ENCODE measurements at places on chromosomes 2 and 18.

GRCh38 chr2:227214622-227215041 is 50.2 kb downstream of the COL4A3 start:
- no peak for DNase-seq

DNA sequence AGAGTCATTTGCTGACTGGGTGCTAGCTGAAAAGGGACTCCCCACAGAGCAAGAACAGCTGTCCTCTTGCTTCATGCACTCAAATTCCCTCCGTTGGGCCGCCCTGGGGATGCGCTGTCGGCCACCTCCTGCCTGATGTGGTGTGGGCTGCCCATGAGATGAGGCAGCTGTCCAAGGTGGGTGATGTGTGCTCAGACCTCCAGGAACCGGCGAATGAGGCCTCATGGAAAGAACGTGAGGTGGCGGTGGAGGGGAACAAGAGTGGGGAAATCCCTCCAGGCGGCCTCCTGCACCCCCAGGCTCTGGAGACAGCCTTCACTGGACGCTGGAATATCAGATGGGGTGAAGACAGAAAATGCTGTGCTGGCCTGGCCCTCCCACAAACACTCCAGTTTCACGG is 79.8 kb downstream of the LONRF2 start:
- no peak for DNase-seq

DNA sequence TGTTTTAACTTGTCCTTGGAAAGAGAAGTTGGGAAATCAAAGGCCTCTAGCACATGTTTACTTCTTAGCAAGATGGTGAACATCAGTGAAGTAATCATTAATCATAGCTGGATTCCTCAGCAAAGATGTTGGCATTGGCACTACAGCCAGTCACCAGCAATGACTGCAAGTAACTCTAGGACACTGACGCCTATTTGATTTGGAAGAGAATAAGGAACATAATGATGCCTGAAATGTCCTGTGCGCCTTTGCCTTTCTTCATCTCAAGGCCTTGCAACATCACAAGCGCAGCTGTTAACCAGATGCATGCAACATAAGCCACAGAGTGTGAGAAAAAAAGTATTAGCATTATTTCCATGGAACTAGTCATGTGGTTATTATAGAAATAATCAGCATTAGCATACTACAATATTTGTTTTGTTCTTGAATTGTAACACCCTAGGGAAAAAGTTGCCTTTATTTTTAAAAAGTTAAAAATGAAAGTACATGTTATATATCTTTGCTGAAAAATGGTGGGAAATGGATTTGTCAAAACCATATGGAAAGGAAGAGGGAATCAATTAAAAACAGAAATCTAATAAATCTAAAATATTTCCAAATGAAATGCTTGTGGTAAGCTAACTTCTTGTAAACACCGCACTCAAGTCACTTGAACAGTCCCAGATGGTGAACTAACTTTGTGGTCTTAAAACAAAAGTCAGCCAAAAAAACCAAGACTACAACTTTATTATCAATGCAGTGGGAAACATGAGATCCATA is 55.6 kb downstream of the THADA start:
- no peak for DNase-seq

DNA sequence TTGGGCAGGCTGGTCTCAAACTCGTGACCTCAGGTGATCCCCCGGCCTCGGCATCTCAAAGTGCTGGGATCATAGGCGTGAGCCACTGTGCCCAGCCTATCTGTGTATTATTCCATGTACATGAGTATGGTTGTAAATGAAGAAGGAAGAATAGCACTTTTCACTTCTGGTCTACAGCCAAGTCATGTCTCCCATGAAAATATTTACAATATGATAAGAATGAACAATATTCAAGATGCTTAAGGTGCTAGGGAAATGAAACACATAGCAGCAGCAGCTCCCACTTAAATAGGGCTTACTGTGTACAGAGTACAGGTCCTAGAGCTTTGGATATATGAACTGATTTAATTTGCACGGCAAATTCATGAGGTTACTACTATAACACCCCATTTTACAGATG is 70.3 kb upstream of the COL5A2 start:
- no peak for DNase-seq

DNA sequence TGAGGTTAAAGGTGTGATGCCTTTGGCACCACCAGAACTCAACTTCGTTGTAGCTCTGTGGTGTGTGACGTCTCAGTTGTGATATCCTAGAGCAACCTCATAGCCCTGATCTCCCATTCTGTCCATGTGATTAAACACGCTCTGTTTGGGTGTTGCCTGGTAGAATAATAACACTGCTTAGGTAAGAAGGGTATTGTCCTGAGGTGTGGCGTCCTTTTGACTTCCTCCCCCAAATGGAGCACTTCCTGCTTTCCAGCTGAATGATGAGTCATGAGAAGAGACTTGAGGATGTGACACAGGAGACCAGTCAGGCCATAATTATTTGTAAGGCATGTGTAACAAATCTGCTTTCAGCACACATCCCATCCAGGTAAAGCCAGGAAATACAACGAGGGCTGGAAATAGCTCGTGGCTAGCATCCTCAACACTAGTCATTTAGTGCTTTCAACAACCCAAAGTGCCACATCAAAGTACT is 100.7 kb downstream of the RAPGEF4 start:
- DNase-seq, result no peak

- DNase-seq, result no peak
These were observed 121.6 kb downstream of the ZFP36L2 start for GRCh38 chr2:43104763-43105162.

GRCh38 chr2:72998234-72998651 is 73.3 kb downstream of the SFXN5 start:
- no peak for DNase-seq

DNA sequence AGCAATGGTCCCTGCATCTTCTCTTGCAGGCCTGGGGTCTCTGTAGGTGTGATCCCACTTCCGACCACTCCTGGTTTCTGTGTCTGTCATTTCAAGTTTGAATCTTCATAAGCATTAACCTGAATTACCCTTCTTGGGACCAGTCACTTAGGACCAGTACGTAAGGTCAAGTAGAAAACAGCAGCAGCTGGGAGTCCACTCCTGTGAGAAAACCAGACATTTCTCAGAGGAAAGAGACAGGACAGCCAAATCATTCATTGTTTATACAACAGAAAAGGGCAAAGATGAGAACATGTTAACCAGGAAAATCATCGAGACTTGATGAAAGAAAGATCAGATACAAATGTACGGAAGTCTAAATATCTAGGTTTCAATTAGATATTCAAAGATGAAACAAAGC is 163.0 kb downstream of the MREG start:
- no peak for DNase-seq
